Smooth muscle cell of the pulmonary artery (primary cell): ENCODE measurements at places on chromosomes 13 and 19. TPM values are rescaled to one million over a fixed set of nuclear protein-coding genes. Genes with fewer than 3 reads are reported as not detected.

Gene LGALS7
- total RNA-seq = not detected in 2 replicates

Gene PSPN
- 1.5 and 1.9 TPM in 2 replicates for total RNA-seq

Gene CASP14
- total RNA-seq = not detected in 2 replicates

Gene FBL
- total RNA-seq = 95.5 and 134 TPM in 2 replicates

Gene MEX3D
- total RNA-seq = 27.8 and 50.2 TPM in 2 replicates

Gene GYS1
- total RNA-seq = 108 and 117 TPM in 2 replicates

Gene KIR3DL2
- not detected in 2 replicates for total RNA-seq

Gene KLK5
- total RNA-seq = not detected in 2 replicates

Gene IGLON5
- 0.13 TPM in 2 replicates for total RNA-seq

Gene LRRC63
- 0.20 TPM in 1 of 2 replicates, not detected in the other for total RNA-seq

Gene SYCN
- not detected in 2 replicates for total RNA-seq

Gene CYP2B6
- not detected in 2 replicates for total RNA-seq

Gene COL4A1
- total RNA-seq = 1,079 and 2,000 TPM in 2 replicates

Gene DCLK1
- 1.7 and 11.8 TPM in 2 replicates for total RNA-seq

Gene FCAR
- not detected in 2 replicates for total RNA-seq

Gene VAV1
- 0.03 TPM in 1 of 2 replicates, not detected in the other for total RNA-seq

Gene ZNF419
- total RNA-seq = 13.8 and 13.9 TPM in 2 replicates

Gene LYPD3
- total RNA-seq = not detected in 2 replicates

Gene WASF3
- total RNA-seq = 17.1 and 17.8 TPM in 2 replicates

Gene CCDC8
- 20.0 and 21.8 TPM in 2 replicates for total RNA-seq
